ENCODE measurements at places on chromosomes 4 and X.

DNA sequence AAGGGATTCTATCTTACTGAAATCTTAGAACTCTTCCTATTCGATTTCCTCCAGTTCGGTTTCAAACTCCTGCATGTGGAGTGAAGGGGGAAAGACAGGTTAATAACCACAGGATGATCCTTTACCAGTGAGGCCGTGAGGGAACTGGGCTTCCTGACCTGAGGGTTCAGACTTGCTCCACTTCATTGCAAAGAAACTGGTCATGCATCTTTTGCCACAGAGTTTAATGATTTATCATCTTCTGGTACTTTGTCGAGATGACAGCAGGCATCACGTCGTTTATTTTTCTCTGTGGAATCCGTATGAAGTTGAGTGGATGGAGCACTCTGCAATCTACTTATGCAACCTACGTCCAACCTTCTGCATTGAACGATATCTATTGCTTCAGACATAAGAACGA lies 145.9 kb upstream of the NLGN4X start:
- DNase-seq = no peak

- DNase-seq = no peak
Measured at GRCh38 chr4:100086766-100087431, 103.4 kb downstream of the DDIT4L start.

GRCh38 chr4:39124885-39125599 lies 57.3 kb upstream of the WDR19 start:
- DNase-seq = no peak

- no peak for DNase-seq
Measured at GRCh38 chr4:5752376-5753184, 41.6 kb downstream of the EVC start.

- no peak for DNase-seq
Measured at GRCh38 chrX:10326578-10326977, 169.8 kb downstream of the CLCN4 start.

DNA sequence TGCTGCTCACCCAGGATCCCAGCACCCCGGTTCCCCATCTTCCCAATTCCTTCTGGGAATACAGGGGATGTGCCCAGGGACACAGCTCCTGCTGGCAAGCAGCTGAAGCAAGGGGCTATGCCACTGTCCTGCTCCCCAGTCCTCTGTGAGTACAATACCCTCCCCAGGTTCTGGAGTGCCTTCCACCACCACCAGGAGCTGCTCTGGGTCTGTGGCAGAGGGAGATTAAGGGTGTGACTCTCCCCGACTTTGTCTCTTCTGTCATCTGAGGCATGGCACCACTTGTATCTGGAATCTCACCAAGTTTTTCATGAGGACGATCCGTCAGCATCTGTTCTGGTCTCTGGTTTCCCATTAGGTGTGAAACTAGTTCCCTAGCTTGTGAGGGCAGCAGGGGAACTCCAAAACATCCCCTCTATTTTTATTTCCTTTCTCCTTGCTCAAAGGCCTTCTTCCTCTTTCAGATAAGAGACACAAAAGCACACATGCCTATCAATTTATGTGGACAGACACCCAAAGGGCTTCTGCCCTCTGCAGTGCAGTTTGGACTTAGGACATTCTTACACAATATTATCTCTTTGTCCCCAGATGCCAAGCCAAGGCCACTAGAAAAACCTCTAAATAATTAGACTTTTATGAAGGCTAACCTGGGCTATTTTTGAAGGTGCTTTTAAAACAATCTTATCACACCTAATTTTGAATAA lies 26.8 kb downstream of the MGST2 start:
- DNase-seq = no peak

- DNase-seq = no peak
Measured at GRCh38 chrX:148904421-148905111, 404.1 kb downstream of the AFF2 start.

DNA sequence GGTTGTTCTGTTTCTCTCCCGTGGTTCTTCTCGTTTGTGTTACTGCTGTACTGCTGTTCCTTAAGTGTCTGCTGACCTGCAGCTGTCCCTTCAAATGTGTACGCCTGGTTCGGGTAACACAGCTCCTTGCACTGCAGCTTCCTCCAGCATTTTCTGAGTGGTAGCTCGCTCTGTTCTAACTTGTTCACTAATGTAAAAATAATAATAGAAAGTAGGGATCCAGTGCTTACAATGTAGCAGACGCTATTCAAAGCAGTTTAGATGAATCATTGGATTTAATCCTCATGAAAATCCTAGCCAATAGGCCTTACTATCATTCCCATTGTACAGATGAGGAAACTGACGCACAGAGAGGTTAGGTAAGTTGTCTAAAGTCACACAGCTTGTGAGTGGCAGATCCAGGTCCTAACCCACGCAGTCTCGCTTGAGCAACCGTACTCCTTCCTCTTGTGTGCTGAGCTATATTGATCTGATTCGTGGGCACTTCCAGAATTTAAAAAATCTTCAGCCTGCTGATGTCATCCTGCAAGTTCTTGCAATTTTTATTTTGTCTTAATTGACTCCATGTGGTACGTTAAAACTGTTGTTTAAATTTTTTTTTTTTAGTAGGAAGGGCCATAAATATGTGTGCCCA lies 448.2 kb upstream of the FAT1 start:
- DNase-seq = no peak

DNA sequence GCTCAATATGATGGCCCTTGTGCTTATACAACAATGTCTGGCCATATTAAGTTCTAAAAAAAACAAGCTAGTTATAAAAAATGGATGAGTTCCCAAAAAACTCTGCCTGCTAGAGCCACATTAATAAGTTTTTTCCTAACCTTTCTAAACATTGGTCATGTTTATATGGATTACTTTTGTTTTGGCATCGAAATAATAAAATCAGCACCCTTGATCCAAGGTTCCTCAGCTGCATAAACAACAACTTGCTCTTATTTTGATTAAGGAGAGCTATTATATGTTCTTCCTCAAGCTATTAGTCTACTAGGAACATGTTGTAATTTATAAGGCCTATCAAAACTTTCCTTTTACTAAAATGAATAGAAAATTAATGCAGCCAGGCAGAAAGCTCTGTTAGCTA lies 48.4 kb downstream of the UNC5C start:
- DNase-seq = no peak

GRCh38 chrX:30794497-30794896 lies 94.6 kb downstream of the TAB3 start:
- no peak for DNase-seq

- no peak for DNase-seq
Measured at GRCh38 chr4:82508806-82509428, 52.9 kb downstream of the TMEM150C start.
